ENCODE measurements at places on chromosomes 2 and 18.
A peak's percentile ranks its signal among the peaks of the same experiment; 100 is the strongest.

DNA sequence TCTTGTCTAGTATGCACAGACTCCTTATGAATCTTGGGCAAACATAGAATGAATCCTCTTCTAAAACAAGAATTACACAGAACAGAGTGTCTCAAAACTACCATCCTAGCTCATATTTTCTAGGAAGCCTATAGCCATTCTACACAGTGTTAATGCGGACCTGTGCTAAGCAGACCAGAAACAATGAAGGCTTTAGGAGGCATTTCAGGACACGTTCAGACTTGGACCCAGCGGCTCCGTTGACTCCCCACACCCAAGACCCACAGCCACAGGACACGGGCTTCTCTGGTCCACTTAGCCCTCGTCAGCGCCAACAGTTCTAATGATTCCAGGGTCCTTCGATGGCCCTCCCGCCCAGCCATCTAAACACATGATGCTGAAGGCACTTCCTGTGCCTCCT, 182.2 kb downstream of the BCL11A start:
- DNase-seq = no peak

- DNase-seq = no peak
Observed at GRCh38 chr18:57397440-57398132, 37.6 kb upstream of the ONECUT2 start.

- no peak for DNase-seq
Observed at GRCh38 chr18:57210716-57211411, 64.0 kb downstream of the BOD1L2 start.

DNA sequence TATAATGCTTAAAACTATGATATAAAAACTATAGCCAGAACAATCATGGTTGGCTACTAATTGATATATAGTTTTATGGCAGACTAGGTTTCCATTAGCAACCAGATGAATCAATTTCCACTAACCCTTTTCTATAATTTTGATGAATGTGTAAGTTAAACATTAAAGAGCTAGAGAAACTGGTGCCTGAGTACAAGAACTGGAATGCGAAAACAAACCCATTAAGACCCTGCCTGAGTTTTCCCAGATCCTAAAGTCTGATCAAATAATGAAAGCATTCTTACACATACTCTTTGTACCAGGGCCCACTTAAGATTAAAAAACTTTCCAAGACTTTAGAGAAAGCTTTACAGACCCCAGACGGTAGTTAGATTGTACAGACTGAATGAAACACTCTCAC, 21.3 kb downstream of the MRPL19 start:
- no peak for DNase-seq

GRCh38 chr18:44887227-44887631, 206.5 kb downstream of the SETBP1 start:
- DNase-seq = no peak

DNA sequence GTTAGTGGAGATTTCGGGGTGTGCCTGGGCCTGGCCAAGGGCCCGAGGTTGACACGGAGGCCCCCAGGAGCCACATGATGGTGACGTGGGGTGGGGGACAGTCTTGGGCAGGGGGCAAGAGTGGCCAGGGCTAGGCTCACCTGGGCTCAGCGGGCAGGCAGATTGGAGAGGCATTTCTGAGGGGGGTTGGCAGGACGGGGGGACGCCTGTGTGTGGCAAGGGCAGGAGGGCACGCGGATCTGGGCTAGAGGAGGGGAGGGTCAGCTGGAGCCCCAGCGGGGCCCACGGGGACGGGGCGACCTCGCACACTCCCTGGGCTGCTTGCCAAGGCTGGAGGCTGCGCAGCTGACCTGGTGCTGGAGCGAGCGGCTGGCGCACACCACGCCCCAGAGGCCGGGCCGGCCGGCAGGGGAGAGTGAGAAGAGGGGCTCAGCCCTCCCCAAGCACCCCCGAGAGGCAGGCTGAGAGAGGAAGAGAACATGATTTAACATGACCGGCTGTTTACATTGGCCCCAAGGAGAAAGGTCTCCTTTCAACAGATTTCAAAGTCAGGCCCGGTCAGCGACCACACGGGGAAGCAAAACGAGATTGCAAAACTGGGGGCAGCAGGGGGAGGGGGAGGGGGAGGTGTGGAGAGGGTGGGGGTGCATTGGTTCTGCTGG, 38.0 kb upstream of the SNED1 start:
- DNase-seq = peak; percentile 1

DNA sequence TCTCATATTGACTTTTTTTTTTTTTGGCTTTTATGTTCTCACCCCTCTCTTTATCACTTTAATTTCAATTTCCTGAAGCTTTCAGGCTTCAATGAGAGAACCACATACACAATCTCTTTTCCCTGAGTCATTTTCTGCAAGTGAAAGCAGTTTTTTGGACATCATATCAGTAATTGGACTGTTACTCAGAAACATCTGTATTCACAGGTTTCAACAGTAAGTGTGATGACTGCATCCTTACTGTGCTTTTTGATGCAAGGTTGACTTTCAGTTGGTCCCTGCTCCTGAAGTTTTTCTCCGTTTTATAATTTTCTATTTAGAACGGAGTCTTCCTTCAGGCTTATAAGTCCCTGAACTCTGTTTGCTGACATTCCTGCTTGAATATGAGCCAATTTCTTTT, 70.5 kb upstream of the CCBE1 start:
- no peak for DNase-seq

DNA sequence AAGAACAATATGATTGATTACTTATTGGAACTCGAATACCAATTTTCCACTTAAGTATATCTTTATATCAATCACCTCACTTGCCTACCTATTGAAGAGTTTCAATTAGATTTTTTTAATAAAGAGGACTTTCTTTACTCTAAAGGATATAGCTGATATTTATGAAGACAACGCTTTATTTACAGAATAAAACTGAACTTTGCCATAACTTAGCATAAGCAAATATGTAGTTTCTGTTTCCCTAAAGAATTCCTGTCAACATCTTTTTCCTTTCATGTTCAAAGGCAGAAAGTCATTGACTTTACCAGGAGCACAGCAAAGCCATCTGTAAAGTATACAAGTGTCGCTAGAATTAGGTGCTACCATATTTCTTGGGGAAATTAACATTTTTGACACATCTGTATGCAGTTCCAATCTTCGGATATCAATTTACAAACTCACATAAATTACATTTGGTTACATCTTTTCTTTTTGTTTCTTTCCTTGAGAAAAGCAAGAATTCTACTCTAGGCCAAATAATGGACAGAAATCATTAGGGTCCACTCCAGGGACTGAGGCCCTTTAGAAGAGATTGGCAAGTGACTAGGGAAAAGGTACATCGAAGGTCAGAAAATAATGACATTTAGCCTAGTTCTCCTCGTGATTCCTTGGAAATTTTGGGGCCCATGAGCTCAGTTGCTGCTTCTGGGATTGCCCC, 7.5 kb upstream of the SCN1A start:
- no peak for DNase-seq

GRCh38 chr2:133802409-133803039, 234.3 kb upstream of the NCKAP5 start:
- DNase-seq = no peak

- no peak for DNase-seq
Observed at GRCh38 chr2:43399515-43400264, 173.3 kb upstream of the ZFP36L2 start.

DNA sequence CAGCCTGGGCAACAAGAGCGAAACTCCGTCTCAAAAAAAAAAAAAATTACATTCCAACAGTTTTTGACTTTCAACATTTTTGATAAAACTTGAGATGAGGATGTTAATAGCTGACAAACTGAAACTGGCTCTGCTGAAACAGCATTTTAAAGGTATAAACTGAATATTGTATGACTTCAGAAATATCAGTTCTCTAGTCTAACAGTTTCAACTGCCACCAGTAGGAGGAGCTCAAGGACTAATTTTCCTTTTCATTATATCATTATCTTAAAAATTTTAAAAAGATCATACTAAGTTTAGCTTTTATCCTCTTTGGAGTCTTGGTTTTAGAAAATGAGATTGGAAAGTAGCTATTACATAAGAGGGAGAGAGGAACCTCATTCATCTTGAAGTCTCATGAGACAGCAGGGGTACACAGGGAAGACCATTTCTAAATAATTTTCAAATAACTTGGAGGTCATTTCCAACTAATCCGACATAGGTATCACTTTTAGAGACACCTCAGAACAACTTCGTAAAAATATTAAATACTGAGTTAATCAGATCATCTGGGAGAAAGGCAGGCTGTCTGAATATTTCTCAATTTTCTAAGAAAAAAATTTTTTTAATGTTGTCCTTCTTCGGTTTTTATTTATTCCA, 37.6 kb upstream of the MCM6 start:
- DNase-seq = peak; percentile 36

DNA sequence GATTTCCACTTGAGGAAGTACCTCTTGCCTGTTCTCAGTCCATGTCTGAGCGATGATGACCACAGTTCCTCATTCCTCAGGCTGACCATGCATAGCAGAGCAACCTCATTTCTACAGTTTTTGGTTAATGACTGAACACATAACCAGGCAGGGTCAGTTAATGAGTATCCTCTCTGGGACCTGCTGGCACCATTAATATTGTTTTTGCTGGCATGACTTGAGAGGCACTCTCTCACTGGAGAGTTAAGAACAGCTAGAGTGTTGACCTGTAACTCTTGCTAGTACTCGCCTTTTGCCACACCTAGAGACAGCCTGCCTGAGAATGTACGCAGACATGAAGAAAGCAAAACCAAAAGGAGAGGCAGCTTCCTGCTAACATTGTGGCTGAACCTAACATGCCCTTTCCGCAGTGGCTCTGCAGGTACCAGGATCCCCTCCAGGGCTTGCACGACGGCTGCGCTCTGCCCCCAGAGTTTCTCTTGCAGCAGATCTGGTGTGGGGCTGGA, 23.9 kb downstream of the PECR start:
- DNase-seq = no peak

DNA sequence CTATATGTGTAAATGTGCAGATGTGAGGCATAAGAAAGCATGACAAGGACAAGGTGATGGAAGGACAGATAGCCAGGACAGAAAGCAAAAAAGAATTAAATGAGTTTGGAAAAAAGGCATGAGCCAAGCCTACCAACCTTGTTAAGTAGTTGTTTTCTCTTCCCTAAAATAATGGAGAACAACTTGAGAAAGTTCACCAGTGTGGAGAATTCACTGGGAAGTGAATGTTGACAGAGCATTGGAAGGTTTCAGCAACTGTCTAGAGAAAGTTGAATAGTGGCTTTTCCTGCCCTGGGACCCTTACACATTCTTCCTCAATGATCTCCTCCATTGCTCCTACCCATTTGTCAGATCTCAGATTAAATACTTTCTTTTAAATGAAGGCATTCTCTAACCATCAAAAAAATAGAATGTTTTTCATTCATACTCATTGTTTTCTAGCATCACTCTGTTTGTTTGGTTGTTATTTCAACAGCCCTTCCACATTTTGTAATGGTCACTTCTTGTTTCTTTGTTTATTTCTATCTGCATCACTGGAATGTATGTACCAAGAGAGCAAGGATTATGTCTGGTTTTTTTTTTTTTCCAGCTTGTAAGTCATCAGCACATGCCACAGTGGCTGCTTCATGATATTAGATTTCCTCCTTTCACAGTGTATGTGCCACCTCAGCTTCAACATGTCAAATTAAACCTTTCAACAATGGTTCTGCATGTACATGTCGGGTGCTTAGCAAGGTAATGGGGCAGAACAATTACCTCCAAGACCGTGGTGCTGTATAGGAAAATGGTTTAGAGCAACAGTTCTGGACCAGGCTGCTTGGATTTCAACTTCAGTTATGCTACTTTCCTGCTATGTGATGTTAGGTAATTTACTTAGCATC, 586.0 kb upstream of the VRK2 start:
- no peak for DNase-seq

DNA sequence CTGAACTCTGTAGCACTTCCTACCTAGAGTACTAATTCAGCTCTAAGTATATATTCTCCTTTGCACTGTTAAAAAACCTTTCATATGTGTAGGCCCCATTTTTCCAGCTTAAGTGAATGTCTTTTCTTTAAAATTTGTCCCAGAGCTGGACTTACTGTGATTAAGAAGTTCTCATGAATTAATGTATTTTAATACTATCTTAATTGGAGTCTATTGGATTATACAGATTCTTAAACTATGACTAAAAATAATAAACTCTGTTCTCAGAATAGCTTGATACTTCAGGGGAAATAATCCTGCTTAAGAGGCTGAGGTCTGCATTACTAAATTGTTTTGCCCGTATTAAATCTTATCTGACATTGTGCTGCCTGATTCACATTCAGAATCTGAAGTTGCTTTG, 223.3 kb downstream of the RIT2 start:
- DNase-seq = no peak

DNA sequence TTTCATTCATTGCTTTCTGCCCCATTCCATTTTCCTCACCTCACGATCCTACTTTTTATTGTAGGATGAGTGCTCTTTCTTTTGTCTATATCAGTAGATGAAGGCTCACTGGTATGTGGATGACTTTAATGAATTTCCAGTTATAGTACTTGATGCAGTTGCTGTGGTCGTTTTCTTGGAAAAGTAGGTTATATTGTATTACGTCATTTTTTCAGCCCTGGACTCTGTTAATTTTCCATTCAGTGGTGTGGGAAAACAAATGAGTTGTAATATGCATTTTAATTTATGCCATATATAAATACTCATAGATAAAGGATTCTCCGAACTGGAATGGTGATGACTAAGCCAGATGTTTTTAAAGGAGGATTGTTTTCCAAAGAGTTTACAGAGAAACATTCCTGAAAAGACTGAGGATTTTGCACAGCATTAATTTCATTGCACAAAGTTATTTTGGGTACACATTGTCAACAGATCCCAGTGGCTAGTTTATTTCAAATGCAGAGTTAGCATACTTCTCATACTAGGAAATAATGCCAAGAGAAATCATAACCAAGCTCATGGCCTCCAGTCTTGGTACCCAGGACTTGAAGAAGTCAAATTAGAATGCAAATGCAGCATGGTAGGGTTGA, 189.7 kb downstream of the PAX3 start:
- no peak for DNase-seq

GRCh38 chr2:191051825-191052778, 38.1 kb upstream of the STAT1 start:
- peak; percentile 42 for DNase-seq

DNA sequence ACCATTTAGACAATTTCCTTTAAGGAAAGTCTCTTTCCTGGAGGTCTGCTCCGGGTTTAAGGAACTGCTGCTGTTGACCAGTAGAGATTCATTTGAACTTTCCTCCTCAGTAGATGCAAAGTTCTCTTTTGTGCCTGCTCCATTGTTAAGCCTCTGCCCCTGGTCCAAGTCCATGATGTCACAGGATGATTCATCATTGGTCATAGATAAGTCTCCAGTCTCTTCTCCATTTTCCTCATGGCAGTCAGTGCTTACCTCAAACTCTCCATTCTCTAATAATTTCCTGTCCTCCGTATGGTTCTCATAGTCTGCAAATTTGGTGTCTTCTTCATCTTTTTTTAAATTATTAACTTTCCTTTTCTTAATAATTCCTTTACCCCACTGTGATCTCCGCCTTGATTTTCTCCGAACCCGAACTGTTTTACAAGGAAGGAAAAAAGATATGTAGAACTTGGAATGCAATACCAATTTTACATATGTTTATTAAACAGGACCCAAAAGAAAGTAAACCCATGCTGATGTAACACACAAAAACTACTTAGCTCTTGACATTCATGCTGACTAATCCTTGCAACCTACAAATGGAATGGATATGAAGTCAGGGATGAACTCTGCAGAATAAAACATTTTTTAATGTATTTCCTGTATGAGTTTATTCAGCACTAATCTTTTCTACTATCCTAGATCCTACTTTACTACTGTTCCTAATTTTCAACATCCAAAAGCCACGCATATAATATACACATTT, 169.1 kb downstream of the ATAD2B start:
- DNase-seq = no peak

GRCh38 chr18:74503137-74503536, 7.0 kb downstream of the CNDP2 start:
- DNase-seq = no peak

- no peak for DNase-seq
Observed at GRCh38 chr18:65628390-65628789, 122.4 kb upstream of the CDH7 start.

- DNase-seq = no peak
Observed at GRCh38 chr2:13919981-13920382, 712.5 kb upstream of the LRATD1 start.
